Activated CD4-positive, alpha-beta memory T cell treated with anti-CD3 and anti-CD28 coated beads, Interleukin-2, amount 10 ng/mL, durations not matched to agents 7 days and 5 days (primary cell): ENCODE measurements at places on chromosomes 13 and 19.

DNA sequence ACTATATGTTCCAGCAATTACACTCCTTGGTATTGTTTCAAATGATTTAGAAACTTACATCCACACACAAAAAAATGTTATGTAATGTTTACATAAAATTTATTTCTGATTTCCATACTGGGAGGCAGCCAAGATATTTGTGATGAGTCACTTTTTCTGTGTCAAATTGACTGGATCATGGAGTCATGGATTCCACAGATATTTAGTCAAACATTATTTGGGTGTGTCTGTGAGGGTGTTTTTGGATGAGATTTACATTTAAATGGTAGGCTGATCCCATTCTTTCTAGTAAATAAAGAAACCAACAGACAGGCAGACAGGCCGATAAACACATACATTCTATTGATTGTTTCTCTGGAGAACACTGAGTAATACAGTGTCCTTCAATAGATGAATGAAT is 562.8 kb downstream of the SLITRK6 start:
- DNase-seq: no peak

GRCh38 chr13:99991013-99991827 is 9.6 kb downstream of the ZIC2 start:
- no peak for DNase-seq

DNA sequence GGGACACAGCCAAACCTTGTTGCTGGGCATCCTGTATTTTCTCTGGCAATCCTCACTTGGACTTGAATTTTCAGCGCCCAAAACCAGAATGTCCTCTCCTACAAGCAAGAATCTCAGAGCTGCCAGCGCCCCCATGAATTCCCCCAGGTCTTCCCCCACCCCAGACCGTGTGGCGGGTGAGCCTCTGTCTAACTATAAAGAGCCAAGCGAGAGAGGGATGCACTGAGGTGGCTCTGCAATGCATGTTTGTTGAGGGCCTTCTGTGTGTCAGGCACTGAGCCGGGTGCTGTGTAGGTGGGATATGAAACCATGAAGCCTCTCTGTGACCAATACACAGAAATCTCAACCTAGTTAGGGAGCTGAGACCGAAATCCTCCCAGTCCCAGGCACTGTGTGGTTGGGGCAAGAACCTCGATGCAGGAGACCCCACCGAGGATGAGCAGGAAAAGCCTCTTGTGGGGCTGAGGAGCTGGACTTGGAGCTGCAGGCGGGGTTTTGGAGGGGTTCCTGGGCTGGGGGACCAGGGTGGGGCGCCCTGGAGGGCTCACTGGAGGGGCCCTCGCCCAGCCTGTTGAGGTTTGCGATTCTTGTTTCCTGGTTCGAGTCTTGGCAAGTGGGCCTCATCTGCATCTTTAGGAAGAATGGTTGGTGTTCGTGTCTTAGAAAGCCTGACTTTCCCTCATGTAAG is 12.4 kb upstream of the PROZ start:
- peak; percentile 6 for DNase-seq

- no peak for DNase-seq
These were observed 301.7 kb upstream of the SPRY2 start for GRCh38 chr13:80642641-80643040.

- DNase-seq: no peak
These were observed 11.1 kb downstream of the POU2F2 start for GRCh38 chr19:42121036-42121621.

DNA sequence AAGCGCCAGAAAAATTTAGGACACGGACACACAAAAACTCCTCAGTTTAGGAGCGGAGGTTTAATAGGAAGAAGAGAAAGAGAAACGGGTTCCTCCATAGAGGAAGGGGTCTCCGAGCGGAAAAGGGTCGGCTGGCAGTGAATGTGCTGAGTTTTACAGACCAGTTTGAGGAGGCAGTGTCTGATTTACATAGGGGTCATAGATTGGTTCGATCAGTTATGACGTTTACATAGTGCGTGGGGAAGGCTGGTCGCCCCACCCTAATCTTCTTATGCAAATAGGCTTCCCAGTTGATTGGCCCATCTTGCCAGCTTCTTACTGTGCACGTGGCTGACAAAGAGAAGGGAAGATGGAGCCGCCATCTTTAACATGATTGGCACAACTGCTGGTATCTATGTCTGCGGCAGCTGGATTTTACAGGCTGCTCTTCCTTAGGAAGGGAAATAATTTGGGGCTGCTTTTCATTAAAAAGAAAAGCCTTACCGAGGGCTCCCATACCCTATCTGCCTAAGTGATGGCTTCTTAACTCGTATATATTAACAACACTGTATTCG is 1.2 kb upstream of the ZNF225 start:
- no peak for DNase-seq

DNA sequence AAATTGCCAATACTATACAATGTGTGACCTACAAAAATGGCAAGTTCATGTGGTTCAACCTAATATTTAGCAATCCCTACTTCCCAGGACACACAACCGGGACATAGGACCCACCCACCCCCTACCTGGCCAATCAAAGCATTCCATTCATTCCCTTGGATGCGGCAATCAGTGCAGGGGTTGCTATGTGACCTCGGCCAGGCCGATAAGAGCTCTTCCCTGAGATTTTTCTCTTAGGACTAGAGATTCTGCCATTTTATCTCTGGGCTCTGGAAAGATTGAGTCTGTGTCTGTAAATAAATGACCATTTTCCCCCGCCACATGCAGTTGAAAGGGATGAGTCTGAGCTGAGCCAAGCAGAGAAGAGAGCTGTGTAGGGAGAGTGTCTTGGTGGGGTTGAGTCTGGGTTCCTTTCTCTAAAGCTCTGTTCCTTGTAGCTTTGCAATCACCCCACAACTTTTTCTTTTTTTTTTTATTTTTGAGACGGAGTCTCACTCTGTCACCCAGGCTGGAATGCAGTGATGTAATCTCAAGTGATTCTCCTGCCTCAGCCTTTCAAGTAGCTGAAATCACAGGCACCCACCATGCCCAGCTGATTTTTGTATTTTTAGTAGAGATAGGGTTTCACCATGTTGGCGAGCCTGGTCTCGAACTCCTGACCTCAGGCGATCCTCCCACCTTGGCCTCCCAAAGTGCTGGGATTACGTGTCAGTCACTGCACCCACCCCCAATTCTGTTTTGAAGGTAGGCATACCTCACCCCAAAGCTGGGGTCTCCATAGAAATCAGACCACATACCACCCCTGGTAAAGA is 7.4 kb downstream of the IFNL1 start:
- no peak for DNase-seq

DNA sequence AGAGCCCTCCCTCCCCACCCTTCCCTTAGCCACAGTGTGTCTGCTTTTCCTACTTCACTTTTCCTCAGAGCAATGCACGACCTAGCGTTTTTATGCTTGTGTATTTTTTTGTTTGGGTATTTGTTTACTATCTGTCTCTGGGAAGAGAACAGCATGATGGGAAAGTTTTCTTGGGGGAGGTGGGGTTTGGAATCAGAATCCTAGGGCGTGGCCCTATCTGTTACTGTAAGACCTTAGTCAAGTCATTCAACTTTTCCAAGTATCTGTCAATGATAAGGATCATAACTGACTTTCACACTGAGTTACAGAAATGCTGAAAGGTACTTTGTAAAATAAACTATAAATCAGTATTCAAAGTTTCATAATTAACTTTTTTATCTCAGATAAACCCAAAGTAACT is 146.3 kb upstream of the WASF3 start:
- DNase-seq: no peak

GRCh38 chr13:110327051-110327721 is 20.1 kb downstream of the COL4A2 start:
- no peak for DNase-seq

DNA sequence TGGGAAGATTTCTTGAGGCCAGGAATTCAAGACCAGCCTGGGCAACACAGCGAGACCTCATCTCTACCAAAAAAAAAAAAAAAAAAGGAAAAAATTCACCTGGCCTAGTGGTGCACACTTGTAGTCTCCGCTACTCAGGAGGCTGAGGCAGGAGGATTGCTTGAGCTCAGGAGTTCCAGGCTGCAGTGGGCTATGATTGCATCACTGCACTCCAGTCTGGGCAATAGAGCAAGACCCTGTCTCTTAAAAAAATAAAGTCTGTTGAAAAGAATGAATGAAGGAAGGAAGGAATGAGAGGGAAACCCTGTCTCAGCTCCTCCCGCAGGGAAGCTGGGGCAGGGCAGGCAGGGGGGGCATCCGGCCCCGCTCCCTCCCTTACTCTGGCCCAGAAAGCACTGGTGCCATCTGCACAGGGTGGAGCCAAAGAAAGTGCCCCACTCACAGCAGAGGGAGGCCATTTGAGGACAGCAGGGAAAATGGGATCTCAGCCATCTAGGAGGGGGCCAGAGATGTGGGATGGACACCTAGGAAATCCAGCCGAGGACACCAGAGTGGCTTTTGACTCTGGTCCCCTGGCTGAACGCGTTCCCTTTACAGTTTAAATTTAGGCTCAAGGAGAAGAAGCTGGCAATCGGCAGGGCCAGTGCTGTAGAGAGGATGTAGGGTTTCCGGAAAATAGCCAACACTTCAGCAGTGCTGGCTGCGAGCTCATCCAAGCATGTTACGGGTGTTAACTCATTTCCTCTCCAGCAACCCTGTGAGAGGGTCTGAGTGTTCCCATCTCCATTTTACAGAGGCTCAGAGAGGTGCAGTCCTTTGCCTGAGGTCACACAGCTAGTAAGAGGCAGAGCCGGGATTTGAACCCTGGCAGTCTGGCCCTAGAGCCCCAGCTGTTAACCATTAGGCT is 3.6 kb upstream of the HPN start:
- no peak for DNase-seq

GRCh38 chr13:64206430-64207225 is 2791.0 kb upstream of the PCDH20 start:
- no peak for DNase-seq

DNA sequence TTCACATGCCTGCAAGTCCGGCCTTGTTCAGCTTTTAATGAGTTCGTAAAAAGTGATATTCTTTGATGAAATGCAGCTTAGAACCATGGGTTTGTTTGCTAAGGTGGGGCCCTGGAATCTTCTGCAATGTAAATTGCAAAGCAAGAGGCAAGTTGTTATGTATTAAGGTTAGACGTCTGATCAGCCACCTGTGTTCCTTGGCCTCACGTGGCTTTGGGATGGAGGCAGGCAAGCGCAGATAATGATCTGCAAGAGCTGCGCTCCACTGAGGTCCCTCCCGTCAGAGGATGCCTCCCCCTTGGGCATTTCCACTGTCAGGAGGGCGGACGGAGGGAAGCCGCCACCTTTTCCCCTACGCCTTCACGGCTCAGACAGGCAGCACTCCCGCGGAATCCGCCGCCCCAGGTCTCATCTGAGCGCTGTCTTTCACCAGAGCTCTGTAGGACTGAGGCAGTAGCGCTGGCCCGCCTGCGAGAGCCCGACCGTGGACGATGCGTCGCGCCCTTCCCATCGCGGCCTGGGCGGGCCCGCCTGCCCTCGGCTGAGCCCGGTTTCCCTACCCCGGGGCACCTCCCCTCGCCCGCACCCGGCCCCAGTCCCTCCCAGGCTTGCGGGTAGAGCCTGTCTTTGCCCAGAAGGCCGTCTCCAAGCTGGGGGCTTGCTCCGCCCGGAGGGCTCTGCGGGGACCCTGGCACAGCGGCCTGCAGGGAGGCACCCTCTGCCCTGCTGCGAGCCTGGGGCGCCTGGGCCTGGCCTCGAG is 110.9 kb downstream of the CRYL1 start:
- DNase-seq: no peak

GRCh38 chr13:78194904-78195639 is 276.4 kb upstream of the EDNRB start:
- DNase-seq: no peak

DNA sequence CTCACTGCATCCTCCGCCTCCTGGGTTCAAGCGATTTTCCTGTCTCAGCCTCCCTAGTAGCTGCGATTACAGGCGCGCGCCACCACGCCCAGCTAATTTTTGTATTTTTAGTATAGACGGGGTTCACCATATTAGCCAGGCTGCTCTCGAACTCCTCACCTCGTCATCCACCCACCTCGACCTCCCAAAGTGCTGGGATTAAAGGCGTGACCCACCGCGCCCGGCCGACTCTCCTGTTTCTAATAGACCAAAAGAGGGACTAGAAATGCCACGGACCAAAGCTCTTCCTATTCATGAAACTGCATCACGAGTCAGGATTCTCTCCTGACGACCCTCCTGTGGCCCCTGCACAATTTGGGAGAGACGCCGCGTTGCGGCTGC is 563 bp downstream of the ZNF43 start:
- no peak for DNase-seq

DNA sequence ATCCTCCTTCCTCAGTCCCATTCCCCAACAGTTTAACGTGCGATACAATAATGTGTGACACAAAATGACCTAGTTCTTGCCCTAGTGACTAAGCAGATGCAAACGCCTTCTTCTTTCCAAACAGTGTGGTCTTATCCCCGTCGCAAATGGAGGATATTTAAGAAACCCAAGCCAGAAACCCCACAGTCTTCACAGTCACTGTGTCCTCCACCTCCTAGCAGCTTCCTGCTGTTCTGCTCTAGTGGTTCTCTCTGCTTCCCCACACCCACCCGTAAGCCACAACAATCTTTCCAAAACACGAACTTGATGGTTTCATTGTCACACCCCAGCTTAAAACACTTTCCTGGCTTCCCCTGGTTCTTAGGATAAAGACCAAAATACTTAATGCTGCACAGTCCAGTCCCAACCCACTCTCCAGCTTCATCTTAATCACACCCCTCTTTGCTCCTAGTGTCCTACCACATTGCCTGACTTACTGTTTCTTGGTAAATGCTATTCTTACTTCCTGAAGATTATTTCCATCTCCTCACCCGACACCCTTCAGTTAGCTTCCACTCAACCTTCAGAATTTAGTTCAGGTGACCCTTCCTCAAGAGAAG is 32.3 kb downstream of the ITM2B start:
- DNase-seq: no peak

DNA sequence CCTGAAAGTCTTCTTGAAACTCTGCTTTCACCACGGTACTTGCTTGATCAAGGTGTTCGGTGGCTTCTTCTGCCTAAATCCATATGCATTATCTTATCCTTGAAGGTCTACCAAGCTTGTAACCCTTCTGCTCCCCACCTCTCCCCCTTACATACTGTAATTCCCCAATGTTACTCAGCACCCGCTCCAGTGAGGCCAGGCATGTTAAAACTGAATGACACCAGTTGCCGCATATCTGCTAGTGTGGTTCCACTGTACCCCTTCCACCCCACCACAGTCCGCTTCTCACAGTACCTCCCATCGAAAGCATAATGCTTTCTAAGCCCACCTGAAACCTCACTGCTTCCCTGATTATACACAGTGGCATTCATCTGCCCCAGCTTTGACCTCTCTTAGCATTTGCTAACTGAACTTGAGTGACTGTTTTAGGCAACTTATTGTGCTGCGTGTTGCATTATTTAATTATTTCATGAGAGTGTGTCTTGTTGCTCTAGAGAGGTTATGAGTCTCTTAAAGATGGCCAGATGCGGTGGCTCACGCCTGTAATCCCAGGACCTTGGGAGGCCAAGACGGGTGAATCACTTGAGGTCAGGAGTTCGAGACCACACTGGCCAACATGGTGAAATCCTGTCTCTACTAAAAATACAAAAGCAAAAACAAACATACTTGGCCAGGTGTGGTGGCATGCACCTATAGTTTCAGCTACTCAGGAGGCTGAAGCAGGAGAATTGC is 87.6 kb upstream of the MBNL2 start:
- no peak for DNase-seq

- DNase-seq: no peak
These were observed 26.5 kb downstream of the FAM216B start for GRCh38 chr13:42807866-42808265.

- DNase-seq: no peak
These were observed 670 bp upstream of the CHAF1A start for GRCh38 chr19:4401769-4402170.

- no peak for DNase-seq
These were observed 840 bp upstream of the CCNA1 start for GRCh38 chr13:36431204-36432105.
